ENCODE measurements at places on chromosomes 2 and 18. TPM values are rescaled to one million over a fixed set of nuclear protein-coding genes. Genes with fewer than 3 reads are reported as not detected.
A peak's percentile ranks its signal among the peaks of the same experiment; 100 is the strongest.

DNA sequence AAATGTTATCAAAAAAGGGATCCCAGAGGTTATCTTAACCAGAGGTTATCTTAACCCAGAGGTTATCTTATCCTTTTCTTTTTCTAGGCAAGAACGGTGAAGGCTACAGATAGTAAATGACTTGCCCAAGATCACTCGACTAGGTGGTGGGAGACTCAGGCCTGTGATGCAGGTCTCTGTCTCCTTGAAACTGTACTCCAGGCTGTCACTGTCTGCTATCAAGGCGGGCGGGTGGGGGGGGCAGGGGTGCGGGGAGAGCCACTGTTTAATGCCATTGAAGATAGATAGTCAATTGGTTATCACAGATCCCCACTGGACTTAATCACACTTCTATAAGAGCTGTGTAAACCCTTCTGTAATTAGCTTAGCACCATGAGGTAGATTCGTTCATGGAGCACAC lies 315.9 kb upstream of the TCF4 start:
- H3K27me3 ChIP-seq: no peaks in the 10 kb centered on the region
- no peaks in the 10 kb centered on the region for H3K36me3 ChIP-seq
- DNase-seq: no peak
- no peak overlapping the region for H3K4me3 ChIP-seq

- H3K36me3 ChIP-seq: no peaks in the 10 kb centered on the region
- H3K27ac ChIP-seq: no peak overlapping the region
- H3K4me1 ChIP-seq: no peaks in the 10 kb centered on the region
- H3K27me3 ChIP-seq: no peaks in the 10 kb centered on the region
- no peak for DNase-seq
These were observed 820.4 kb downstream of the GALR1 start for GRCh38 chr18:78069784-78070664.

DNA sequence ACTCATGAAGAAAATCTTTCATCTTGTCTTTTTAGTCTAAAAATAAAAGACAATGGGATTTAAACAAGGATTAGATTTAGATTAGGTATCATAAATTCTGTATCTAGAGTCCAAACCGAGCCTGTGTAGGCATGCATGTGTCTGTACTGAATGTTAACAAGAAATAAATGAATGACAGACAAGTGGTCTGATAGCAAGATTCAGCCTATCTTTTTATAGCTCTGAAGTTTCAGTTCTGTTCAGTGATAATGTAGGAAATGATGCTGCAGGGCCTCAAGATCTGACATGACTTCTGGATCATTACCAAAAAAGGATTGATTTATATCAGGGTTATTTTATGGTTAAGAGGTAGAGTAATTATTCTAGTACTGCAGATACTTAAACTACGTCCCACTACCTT lies 137.0 kb upstream of the ATP5MC3 start:
- H3K27me3 ChIP-seq: no peaks in the 10 kb centered on the region
- no peaks in the 10 kb centered on the region for H3K4me1 ChIP-seq
- DNase-seq: no peak
- no peak overlapping the region for H3K27ac ChIP-seq
- no peak overlapping the region for H3K4me3 ChIP-seq
- no peaks in the 10 kb centered on the region for H3K36me3 ChIP-seq

DNA sequence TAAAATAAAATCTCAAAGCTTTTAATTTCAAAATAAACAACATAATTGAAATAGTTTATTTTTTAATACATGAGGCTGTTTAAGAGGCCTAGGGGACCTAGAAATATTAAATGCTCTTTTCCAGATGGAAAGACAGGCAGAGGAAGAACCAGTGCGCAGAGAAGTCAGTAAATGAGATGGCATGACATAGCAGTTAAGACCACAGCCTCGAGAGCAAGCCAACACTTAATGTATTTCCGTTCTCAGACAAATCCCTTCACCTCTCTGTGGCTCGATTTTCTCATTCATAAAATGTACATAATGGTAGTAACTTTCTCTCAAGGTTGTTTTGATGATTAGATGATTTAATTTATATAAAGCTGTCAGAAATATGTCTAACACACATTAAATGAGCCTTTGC lies 405.1 kb upstream of the CWC22 start:
- DNase-seq: no peak
- no peak overlapping the region for H3K27ac ChIP-seq
- H3K4me1 ChIP-seq: no peaks in the 10 kb centered on the region

GRCh38 chr2:69518841-69519240 lies 81.6 kb upstream of the NFU1 start:
- H3K27ac ChIP-seq: no peak overlapping the region
- H3K4me1 ChIP-seq: no peaks in the 10 kb centered on the region
- DNase-seq: no peak
- no peak overlapping the region for H3K4me3 ChIP-seq

DNA sequence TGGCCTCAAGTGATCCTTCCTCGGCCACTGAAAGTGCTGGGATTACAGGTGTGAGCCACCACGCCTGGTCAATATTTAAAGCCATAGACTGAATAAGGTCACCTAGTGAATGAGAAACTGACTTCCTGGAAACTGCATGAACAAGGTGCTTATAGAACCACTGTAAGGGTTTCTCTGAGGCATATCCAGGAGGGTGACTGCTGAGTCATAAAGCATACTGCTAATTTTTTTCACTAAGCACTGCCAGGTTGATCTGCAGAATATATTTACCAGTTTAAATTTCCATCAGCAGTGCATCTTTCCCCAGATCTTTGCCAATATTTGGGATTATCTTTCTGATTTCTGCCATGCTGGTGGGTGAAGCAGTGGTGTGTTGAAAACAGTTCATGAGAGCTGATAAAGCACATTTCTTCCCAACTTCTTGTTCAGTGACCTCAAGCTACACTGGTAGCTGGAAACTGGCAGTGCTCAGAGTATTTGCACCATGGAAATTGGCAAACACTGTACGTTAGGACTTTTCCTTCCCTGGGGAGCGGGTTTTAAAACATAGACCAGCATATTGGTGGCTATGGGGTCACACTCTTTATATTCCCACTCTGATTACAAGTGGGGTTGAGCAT lies 4.2 kb upstream of the CLIP4 start:
- no peak overlapping the region for H3K4me3 ChIP-seq
- peaks cover 9% of the 10 kb centered on the region for H3K4me1 ChIP-seq
- no peaks in the 10 kb centered on the region for H3K36me3 ChIP-seq
- H3K27ac ChIP-seq: no peak overlapping the region
- no peak for DNase-seq
- H3K27me3 ChIP-seq: peaks cover 2% of the 10 kb centered on the region

GRCh38 chr18:64330161-64330560 lies 181.3 kb upstream of the LINC00305 start:
- H3K4me3 ChIP-seq: no peak overlapping the region
- H3K27me3 ChIP-seq: no peaks in the 10 kb centered on the region
- no peaks in the 10 kb centered on the region for H3K4me1 ChIP-seq
- H3K27ac ChIP-seq: no peak overlapping the region
- H3K36me3 ChIP-seq: no peaks in the 10 kb centered on the region
- no peak for DNase-seq

GRCh38 chr2:11712866-11713265 lies 33.6 kb upstream of the LPIN1 start:
- H3K36me3 ChIP-seq: no peaks in the 10 kb centered on the region
- H3K4me1 ChIP-seq: peaks cover 8% of the 10 kb centered on the region
- no peak for DNase-seq
- H3K27ac ChIP-seq: no peak overlapping the region
- no peaks in the 10 kb centered on the region for H3K27me3 ChIP-seq

GRCh38 chr2:226656367-226656766 lies 143.3 kb downstream of the IRS1 start:
- no peak overlapping the region for H3K4me3 ChIP-seq
- no peak overlapping the region for H3K27ac ChIP-seq
- peaks cover 3% of the 10 kb centered on the region for H3K27me3 ChIP-seq
- no peaks in the 10 kb centered on the region for H3K36me3 ChIP-seq
- no peak for DNase-seq

DNA sequence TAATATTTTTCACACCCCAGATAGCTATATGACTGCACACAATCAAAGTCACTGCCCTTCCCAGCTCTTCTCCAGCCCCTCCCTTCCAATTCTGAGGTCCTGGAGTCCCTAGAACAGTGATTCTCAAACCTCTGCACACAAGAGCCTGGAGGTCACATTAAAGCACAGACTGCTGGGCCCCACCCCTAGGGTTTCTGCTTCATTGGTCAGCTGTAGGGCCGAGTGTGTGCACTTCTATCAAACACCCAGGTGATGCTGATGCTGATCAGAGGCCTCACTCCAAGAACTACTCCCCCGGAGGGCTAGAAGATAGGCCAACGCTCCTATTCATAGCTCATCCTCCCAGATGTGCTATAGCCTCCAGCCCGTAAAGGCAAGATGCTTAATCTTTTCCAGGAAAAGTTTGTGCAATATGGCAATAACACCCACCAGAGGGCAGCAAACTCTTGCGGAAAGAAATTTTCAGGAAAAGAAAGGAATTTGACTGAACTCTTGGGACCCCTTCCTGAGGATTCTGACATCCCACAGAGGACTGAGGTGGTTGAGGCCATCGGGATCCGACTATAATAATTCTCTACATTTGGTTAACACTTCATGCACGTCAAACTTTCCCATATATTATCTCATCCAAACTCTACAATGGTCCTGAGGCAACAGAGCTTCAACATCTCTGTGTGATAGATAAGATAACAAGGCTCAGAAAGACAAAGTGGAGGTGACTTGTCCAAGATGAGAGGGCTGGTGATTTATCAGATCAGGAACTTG lies 194.2 kb upstream of the PKDCC start:
- H3K4me1 ChIP-seq: peaks cover 4% of the 10 kb centered on the region
- no peaks in the 10 kb centered on the region for H3K36me3 ChIP-seq
- peaks cover 33% of the 10 kb centered on the region for H3K27me3 ChIP-seq
- no peak overlapping the region for H3K4me3 ChIP-seq
- DNase-seq: peak; percentile 35

Gene FAP
- total RNA-seq: not detected

Gene GBX2
- total RNA-seq: not detected

Gene RAB17
- not detected for total RNA-seq

Gene HTR2B
- total RNA-seq: not detected

Gene KATNAL2
- total RNA-seq: 3.1 TPM

Data from B cell (primary cell).